PC-9 (cell line): ENCODE measurements at places on chromosomes 12 and 14.

DNA sequence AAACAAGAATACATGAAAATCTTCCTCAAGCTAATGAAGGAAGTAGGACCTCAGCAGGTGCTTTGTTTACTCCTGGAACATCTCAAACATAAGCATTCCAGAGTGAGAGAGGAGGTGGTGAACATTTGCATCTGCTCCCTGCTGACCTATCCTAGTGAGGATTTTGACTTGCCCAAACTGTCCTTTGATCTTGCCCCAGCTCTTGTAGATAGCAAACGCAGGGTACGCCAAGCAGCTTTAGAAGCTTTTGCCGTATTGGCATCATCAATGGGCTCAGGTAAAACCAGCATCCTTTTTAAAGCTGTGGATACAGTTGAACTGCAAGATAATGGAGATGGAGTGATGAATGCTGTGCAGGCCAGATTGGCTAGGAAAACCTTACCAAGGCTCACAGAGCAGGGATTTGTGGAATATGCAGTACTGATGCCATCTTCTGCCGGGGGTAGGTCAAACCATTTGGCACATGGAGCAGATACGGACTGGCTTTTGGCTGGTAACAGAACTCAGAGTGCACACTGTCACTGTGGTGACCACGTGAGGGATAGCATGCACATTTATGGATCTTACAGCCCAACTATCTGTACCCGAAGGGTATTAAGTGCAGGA, 1.9 kb downstream of the TOGARAM1 start:
- peak; percentile 50 for DNase-seq

DNA sequence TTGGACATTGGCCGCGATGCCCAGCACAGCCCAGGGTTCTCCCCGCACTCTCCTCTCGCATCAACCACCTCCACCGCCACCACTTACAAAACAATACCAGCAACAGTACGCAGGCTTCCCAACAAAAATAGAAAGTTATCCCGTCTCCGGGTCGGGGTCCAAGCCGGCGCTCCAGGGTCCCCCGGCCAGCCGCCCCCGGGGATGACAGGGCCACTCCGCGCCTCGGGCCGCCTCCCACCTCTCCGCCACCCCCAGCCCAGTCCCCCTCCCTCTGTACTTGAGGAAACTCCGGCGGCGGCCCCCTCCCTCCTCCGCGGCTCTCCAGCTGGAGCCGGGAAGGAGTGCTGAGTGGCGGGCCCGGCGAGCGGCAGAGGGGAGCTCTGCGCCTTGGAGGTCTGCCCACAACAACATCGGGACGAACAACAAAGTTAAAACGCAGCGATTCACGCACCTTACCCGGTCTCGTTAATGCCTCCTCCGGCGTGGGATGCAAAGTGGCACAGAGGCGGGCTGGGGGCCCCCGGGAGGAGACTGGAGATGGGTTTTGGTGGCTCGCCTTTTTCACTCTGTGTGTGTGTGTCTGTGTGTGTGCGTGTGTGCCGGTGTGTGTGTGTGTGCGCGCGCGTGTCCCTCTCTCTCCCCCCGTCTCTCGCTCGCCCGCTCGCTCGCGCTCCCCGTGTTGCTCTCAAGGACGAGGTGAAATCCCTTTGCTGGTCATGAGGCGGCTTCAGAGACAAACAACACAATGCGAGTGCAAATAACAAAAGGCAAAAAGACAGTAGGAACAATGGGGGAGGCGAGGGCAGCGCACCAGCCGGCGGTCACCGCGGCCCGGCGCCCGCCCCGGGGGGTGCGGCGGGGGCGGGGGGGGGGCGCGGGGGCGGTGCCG, 386.8 kb downstream of the BCAT1 start:
- no peak for DNase-seq

DNA sequence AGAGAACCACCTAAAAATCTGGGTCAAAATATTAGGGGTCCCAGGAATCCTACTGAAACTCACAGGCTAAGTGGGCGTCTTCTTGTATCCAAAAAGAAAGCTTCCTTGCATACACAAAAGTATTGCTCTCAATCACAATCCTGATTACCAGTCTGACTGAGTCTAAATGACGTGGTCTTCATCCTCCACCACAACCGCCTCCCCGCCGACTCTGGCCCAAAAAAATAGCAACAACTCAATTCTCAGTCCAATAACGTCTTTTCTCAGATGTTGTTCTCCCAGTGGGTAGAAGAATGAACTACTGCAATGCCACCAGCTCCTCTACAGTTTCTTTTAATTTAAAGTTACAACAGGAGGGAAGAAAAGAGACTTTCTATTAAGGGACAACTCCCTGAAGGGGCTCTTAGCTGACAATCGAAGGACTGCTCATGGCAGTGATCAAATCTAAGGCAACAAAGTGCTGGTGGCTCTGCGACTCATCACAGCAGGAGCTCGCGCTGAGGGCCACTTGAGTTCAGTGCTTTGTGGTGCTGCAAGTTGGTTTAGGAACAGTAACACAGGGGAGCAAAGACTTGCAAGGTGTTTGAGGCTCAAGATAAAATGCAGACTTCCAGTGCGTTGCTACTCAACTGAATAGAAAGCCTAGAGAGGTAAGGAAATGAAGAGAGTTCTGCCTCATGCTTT, 394.1 kb downstream of the BCAT1 start:
- no peak for DNase-seq

GRCh38 chr14:106679776-106680175, 1153.4 kb downstream of the TMEM121 start:
- no peak for DNase-seq
